Esophagus mucosa (tissue), 1 donor: ENCODE measurements at places on chromosomes 5 and 9. TPM values are rescaled to one million over a fixed set of nuclear protein-coding genes. Genes with fewer than 3 reads are reported as not detected.

- no peak for ATAC-seq
These were observed 13.3 kb upstream of the GLDC start for GRCh38 chr9:6658628-6659353.

DNA sequence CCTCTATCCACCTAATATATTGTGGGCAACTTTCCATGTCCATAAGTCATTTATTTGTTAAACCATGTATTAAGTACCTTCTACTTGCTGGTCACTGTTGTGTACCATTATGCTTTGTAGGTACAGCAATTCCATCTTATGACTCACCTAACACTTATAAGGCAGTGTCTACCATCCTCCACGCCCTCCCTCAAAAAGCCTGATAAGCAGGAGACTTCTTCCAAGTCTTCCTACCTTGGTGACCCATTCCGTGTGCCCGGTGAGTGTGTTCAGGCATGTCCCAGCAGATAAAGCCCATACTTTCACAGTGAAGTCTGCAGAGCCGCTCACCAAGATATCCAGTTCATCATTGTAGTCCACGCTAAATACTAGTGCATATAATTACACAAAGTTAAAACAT lies 17.4 kb downstream of the FBXW2 start:
- peak; percentile 91 for ATAC-seq

- no peak for ATAC-seq
These were observed 805.3 kb downstream of the TLE1 start for GRCh38 chr9:80883826-80884579.

GRCh38 chr5:134503088-134503936 lies 22.2 kb upstream of the JADE2 start:
- ATAC-seq: peak; percentile 83

The OR13C4 gene
- total RNA-seq: not detected
